CD4-positive, alpha-beta memory T cell (primary cell): ENCODE measurements at places on chromosomes 11 and 22. TPM values are rescaled to one million over a fixed set of nuclear protein-coding genes. Genes with fewer than 3 reads are reported as not detected.
A peak's percentile ranks its signal among the peaks of the same experiment; 100 is the strongest.

GRCh38 chr11:84419616-84420015, 1133.4 kb upstream of the CCDC90B start:
- no peak for DNase-seq

DNA sequence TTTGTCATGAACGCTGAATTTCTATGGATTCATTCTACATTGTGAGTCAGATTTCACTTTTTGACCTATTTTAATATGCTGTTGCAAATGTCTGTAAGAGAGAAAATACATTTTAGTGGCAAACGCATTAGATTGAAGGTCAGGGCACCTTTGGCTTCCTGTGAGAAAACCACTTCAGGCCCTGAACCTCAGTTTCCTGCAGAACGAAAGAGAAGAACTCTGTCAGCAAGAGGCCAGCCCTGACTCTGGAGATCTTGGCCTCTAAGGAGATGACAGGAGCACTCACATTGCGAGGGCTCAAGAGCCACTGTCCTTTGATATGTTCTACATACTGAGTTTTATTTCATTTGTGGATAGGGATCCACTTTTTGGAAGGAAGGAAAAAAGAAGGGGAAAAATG, 83.6 kb downstream of the KCNJ1 start:
- no peak for DNase-seq

Gene OR51E2
- not detected for total RNA-seq

Gene MPZL2
- 3.7 TPM for total RNA-seq

GRCh38 chr11:118001494-118001971, 15.3 kb downstream of the IL10RA start:
- peak; percentile 43 for DNase-seq

- DNase-seq: no peak
These were observed 95.2 kb upstream of the ANO1 start for GRCh38 chr11:69982690-69983570.
